ENCODE measurements at places on chromosomes 12 and 14.

- DNase-seq: no peak
Observed at GRCh38 chr12:26122061-26122680, 2.7 kb downstream of the BHLHE41 start.

DNA sequence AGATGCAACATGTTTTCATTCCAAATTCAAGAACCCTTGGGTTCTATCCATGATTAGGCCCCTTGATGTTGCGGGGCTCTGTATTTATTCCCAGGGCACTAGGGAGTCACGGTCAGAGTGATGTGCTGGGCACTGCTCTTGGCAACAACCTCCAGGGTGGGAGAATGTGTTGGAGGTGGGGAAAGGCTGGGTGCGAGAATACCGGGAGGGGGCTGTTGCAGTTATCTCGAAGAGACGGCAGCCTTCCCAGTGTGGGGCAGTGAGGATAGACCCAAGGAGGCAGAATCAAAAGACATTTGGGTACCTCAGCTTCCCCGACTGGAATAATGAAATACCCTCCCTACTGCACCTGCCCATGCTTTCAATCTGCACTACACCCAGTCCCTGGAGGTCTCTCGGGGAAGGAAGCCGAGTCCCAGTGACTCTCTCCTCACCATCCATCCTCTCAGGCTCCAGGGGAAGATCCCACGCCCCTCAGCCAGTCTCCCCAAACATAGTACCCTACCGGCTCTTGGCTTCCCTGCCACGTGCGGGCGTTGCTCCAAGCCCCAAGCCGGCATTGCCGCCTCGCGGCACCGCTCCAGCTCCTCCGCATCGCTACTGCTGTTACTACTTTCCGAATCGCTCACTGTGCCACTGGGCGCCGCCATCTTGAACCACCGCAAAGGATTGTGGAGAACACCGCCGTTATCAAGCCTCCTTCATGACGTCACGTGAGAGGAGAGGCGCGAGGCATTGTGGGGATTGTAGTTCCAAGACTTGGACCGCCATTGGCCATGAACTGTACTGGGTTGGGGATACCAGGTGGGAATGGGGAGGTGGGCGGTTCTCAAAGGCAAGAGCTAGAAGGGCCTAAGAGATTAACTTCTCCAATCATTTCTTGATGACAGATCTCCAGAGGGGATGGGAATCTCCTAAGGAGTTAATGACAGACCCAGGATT lies at the start of gene C12orf43:
C12orf43 (minus strand) TSS at position 663 of the 942 bp plus-strand sequence; CDS start at position 650, 13 bp downstream.
- peak; percentile 92 for DNase-seq

GRCh38 chr14:80211153-80212022 lies at the start of gene DIO2:
TSS of gene DIO2 (minus strand) at chr14:80211504. CDS start at chr14:80211472, 32 bp downstream.
- DNase-seq: no peak

- DNase-seq: no peak
Observed at GRCh38 chr12:114275086-114275485, 130.9 kb downstream of the TBX5 start.

- DNase-seq: no peak
Observed at GRCh38 chr14:31545328-31545727, 15.9 kb upstream of the NUBPL start.

GRCh38 chr14:90547250-90547649 lies 150.4 kb downstream of the CALM1 start:
- no peak for DNase-seq

GRCh38 chr14:50855558-50855957 lies 16.3 kb upstream of the ABHD12B start:
- no peak for DNase-seq

- DNase-seq: no peak
Observed at GRCh38 chr12:10307630-10308029, at the start of gene KLRD1. TSS of gene KLRD1 (plus strand) at chr12:10307870. CDS start at chr12:10308078, 208 bp downstream.

- no peak for DNase-seq
Observed at GRCh38 chr12:93855261-93855660, 178.1 kb downstream of the CRADD start.

DNA sequence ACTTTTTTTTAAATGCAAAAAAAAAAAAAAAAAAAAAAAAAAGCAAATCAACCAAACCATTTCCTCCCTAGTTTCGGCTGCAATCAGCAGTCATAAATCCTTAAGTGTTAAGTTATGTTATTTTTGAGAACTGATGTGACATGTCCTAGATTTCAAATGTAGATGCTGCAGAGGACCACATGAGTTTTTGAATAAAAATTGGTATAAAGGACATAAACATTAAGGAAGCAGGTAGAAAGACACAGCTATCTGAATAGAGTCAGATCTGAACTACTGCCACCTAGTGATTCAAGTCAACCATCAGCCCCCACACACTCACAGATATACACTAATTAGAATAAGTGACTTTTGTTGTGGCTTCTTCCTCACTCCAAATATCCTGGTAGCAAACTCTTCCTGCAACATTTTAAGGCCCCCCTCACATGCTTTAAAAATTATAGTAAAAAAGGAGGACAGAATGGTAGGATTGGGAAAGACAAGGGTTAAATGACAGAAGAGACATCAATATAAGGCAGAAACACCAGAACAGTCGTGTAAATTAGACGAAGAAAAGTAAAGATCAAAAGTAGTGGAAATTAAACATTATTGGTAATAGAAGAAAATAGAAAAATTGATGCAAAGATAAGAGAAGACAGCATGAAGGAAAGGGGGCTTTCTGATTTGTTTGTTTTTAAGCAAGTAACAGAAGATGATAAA lies 394.5 kb upstream of the ATP2B1 start:
- no peak for DNase-seq

DNA sequence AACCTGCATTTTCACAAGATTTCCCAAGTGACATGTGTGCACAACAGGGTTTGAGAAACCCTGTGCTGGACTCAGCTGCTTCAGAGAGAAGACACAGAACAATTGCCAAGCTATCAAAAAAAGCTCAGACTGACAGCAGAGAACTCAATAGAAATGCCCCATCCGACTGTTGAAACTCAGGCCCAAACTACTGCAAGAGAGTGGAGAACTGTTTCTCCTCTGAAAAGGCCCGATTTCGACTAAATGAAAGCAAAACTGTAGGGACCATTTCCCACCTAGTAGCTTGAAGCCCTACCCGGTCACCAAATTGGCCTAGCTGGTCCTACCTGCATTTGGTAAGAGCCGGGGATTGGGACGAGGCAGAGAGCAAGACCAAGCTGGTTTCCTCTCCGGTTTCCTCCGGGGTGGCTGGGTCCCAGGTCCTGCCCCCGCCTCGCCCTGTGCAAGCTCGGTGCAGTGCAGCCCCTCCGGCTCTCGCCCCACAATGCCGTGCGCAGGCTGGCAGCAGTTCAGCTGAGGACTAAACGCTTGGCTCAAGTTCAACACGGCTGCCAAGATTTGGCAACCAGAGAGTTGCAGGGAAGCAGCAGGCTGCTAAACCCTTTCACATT lies 1180.6 kb downstream of the VRK1 start:
- peak; percentile 68 for DNase-seq

DNA sequence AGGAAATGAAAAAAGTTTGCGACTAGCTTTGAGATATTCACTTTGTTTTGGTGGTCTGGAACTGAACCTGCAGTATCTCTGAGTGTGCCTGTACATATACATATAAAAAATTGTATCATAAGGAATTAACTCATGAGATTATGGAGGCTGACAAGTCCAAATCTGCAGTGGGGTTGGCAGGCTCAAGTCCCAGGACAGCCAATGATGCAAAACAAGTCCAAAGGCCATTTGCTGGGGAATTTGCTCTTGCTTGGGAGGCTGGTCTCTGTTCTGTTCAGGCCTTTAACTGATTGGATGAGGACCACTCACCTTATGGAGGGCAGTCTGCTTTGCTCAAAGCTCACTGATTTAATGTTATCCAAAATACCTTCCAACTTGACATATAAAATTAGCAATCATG lies 66.8 kb downstream of the FGD4 start:
- no peak for DNase-seq

DNA sequence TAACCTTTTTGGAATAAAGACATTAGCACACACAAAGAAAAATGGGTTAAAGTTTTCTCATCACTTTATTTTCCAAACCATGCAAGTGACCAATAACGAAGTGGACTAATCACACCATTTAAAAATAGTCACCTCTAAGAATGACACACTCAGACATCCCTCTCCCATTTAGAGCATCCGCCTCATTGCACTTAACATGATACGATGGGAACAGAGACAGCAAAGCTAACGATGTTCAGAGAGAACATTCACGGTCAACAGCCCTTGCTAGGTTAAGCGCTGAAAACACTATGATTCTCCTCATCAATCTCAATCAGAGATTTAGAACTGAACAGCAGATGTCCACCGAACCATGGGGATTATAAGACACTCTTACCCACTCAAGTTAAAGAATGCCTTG lies 35.8 kb downstream of the NIN start:
- no peak for DNase-seq

DNA sequence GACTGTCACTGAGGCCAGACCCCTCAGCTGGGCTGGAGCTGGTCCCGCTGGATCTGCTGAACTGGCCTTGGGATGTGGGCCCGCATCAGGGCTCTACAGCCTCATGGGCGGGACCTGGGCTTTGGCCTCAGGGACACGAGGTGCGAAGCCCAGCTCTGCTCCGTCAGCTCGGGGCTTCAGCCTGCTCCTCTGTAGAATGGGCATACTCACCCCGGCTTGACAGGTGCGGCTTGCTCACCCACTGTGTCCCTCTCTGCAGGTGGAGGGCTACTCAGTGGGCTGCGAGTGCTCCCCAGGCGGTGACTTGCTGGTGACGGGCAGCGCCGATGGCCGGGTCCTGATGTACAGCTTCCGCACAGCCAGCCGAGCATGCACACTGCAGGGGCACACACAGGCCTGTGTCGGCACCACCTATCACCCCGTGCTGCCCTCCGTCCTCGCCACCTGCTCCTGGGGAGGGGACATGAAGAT lies 57.6 kb downstream of the BEGAIN start:
- peak; percentile 2 for DNase-seq

GRCh38 chr14:100262545-100262944 lies 23.6 kb downstream of the YY1 start:
- no peak for DNase-seq

- DNase-seq: no peak
Observed at GRCh38 chr12:104063712-104064030, 660 bp upstream of the HCFC2 start.

DNA sequence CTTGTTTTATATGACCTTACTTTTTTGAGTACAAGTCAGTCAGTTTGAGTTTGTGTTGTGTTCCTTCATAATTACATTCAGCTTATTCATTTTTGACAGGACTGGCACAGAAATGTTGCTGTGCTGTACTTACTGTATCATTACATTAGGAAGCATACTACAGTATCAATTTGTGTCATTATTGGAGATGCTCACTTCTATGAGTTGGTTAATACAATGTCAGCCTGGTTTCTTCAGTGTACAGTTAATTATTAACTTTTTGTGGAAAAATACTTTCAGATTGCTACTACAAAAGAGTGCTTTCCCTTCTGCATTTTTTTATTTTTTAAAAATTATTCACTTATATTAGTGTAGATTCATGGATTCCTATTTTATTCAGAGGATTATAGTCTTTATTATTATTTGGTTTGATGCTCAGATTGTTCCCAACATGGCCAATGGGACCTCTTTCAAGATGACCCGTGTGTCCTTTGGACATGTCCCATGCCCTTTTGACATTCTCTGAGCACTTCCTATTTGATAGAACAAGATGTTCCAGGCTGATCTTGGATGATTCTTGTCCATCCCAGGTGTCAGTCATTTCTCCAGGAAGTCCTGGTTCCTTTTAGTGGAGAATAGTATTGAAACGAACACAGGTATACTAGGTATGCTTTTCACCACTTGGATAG lies 66.6 kb downstream of the MON2 start:
- no peak for DNase-seq

- DNase-seq: peak; percentile 56
Observed at GRCh38 chr12:111444314-111444924, 38.7 kb downstream of the SH2B3 start.
